RPMI8226 (cell line): ENCODE measurements at places on chromosomes 6 and 20.

- no peak for DNase-seq
These were observed 1.8 kb downstream of the ADAM33 start for GRCh38 chr20:3679749-3680700.

GRCh38 chr6:21596145-21596948, 2.8 kb downstream of the SOX4 start:
- no peak for DNase-seq

- no peak for DNase-seq
These were observed 475.8 kb upstream of the JARID2 start for GRCh38 chr6:14770040-14770439.

DNA sequence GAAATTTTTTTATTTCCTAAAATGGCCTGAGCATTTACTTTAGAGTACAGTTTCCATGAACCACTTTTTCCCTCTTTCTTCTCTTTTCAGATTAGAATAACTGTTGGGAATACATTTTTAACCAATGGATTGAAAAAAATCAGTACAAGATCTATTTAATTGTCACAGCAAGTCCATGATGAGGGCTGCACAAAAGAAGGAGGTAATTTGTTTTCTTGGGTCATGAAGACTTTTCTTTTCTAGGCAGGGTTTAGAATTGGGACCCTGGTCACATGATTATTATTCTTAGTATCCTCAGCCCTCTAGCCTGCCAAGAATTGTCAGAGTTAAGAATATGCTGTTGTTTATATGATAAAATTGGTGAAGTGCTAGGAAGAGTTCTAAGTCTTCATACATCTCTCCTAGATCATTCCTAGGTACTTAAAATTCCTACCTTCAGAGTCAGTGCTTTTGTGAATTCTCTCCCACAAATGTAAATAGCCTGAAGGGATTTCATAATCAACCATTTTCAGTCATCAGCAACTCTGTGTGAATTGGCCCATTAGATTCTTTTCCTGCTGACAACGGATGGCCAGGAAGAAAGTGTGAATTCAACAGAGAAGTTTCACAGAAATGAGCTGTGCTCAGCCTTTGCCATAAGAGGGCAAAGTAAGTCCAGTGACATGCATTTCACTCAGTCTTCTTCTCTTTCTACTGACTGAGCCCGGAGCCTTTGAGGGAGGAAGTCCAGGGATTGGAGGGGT, 32.4 kb upstream of the TPBG start:
- peak; percentile 7 for DNase-seq

DNA sequence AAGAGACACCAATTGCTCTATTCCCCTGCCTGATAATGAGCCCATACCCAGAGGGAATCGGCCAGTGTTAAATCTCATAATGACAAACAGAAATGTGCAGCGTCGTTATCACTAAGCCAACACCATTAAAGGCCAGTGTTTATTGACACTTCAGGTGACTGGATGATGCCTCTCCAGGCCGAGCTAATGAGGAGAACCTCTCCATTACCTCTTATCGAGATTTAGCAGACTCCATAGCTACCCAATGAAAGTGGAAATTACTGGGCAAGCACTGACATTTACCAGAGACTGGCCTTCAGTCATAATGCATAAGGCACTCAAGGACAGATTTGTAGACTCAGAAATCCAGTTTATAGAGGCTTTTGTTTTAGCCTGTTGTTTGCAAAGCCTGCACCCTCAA, 669.5 kb downstream of the MAFB start:
- DNase-seq, result no peak

- DNase-seq, result peak; percentile 31
These were observed 425 bp downstream of the FOXA2 start for GRCh38 chr20:22583773-22584521.

- peak; percentile 29 for DNase-seq
These were observed 37.8 kb upstream of the THEMIS start for GRCh38 chr6:127938701-127939100.

DNA sequence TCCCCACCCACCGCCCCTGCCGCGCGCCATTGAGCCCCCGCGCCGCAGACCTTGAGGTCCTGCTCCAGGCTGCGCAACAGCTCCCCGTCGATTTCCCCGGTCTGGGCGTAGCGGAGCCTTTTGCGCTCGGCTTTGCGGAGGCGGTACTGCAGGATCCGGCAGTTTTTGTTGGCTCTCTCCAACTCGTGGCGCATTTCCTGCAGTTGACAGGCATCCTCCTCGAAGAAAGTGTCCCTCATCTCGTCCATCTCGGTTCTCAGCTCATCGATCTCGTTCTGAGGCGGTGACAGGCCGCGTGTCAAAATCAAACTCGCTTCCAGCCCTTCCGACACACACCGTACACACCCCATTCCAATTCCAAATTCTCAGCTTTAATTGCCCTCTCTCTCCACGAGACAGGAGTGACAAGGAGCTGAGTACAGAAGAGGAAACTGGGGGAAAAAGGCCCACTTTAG, 4.3 kb downstream of the MTCL3 start:
- no peak for DNase-seq

GRCh38 chr6:7467007-7467897, 74.2 kb upstream of the DSP start:
- no peak for DNase-seq

- no peak for DNase-seq
These were observed 60.1 kb upstream of the MLN start for GRCh38 chr6:33863723-33864440.

GRCh38 chr20:50569864-50570836, 60.0 kb downstream of the PTPN1 start:
- DNase-seq, result peak; percentile 39

GRCh38 chr6:33313709-33314514, at the start of gene TAPBP:
TAPBP (minus strand) TSS chr6:33314078; CDS start chr6:33314041, 37 bp downstream.
- DNase-seq, result peak; percentile 82

DNA sequence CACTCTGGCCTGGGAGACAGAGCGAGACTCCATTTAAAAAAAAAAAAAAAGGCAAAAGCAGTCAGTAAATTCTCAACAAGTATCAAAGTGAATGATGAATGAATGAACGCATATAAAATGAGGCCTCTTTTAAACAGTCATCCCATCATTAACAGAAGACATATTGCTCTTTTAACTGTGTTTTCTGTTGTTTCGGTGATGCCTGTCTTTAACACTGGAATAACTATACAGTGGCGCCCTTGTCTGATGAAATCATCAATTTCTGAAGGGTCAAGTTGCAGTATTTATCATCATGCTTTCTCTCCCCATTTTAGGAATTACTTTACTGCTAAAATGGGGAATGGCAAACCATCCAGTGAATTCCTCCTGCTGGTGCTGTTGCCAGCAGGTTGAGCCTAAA, 45.7 kb upstream of the SNX9 start:
- no peak for DNase-seq

GRCh38 chr6:87553159-87553765, 36.5 kb downstream of the RARS2 start:
- DNase-seq, result no peak

- DNase-seq, result no peak
These were observed 11.5 kb upstream of the MMP9 start for GRCh38 chr20:45997187-45997586.

GRCh38 chr6:16625291-16626265, 135.7 kb downstream of the ATXN1 start:
- peak; percentile 56 for DNase-seq

- DNase-seq, result no peak
These were observed 15.8 kb upstream of the SERPINB9 start for GRCh38 chr6:2918936-2919335.

- DNase-seq, result peak; percentile 4
These were observed 182.7 kb downstream of the TBX18 start for GRCh38 chr6:84581494-84582259.

GRCh38 chr6:7433121-7433617, 43.6 kb downstream of the RIOK1 start:
- DNase-seq, result no peak

DNA sequence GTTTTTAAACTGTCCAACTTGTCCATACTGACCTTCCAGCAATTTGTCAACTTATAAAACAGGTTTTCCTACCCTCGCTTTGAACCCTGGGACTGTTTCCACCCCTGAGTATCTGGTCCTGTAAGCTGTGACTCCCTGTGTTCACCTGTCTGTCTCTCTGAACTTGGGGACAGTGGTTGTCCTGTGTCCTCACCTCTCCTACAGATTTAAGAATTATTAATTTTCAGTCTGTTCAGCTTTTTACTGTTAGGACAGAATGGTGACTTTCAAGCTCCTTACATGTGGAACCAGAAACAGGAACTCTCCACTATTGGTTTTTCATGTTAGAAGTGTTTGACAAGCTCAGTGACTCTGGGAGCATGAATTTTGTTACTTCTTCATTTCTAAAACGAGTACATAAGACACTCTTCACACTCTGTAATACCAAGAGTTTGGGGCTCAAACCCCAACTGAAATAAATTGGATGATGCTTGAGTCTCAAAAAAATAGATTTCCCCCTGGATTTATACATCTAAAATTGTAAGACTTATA, 713.9 kb downstream of the COL12A1 start:
- DNase-seq, result no peak

DNA sequence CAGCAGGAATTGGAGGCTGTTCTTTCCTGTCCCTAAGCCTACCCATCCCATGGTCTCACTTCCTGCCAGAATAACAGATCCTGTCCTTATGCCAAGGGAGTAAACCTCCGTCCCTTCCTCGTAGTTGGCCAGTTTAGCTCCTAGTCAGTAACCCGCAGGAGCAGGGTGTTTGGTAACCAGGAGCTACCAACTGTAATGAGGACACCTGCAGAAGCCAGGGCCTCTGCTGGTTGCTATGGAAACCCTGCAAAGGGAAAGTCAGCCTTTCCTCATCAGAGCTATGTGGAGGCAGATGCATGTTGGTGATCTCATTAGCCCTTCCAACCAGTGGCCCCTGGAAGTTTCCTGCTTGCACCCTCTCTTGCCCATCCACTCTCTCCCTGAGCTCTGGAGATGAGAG, 368.2 kb upstream of the SULF2 start:
- peak; percentile 51 for DNase-seq
